ENCODE measurements at places on chromosomes 3 and 15. TPM values are rescaled to one million over a fixed set of nuclear protein-coding genes. Genes with fewer than 3 reads are reported as not detected.

MOBP gene
- total RNA-seq: not detected

SETD2 gene
- 13.3 TPM for total RNA-seq

AADACL2 gene
- not detected for total RNA-seq

ISLR2 gene
- 0.04 TPM for total RNA-seq

MME gene
- total RNA-seq: 2.9 TPM

BUB1B gene
- 30.6 TPM for total RNA-seq

CACNA2D2 gene
- not detected for total RNA-seq

ERICH6 gene
- not detected for total RNA-seq

ENTPD3 gene
- 12.2 TPM for total RNA-seq

FOXL2 gene
- 1.2 TPM for total RNA-seq

EBLN2 gene
- total RNA-seq: 1.0 TPM

ACKR2 gene
- not detected for total RNA-seq

SKOR1 gene
- not detected for total RNA-seq

PLXND1 gene
- total RNA-seq: 0.47 TPM

TMC3 gene
- total RNA-seq: not detected

HRH1 gene
- 9.4 TPM for total RNA-seq

RBM15B gene
- 28.3 TPM for total RNA-seq

SLC22A13 gene
- not detected for total RNA-seq

MAP2K1 gene
- total RNA-seq: 58.9 TPM

ZBED2 gene
- total RNA-seq: 124 TPM

VIPR1 gene
- total RNA-seq: 1.5 TPM

TMEM212 gene
- not detected for total RNA-seq

GUCA1C gene
- total RNA-seq: not detected

ZNF80 gene
- not detected for total RNA-seq

TIMP4 gene
- 0.08 TPM for total RNA-seq

BFSP2 gene
- total RNA-seq: not detected

ALDH1A2 gene
- total RNA-seq: not detected

USF3 gene
- total RNA-seq: 8.4 TPM

CAND2 gene
- 1.0 TPM for total RNA-seq

THSD4 gene
- total RNA-seq: 38.0 TPM

GATM gene
- not detected for total RNA-seq

SLC28A1 gene
- not detected for total RNA-seq

CDHR4 gene
- not detected for total RNA-seq

MORC1 gene
- total RNA-seq: not detected

CLRN1 gene
- total RNA-seq: not detected

STRC gene
- total RNA-seq: 0.49 TPM

SPRED1 gene
- total RNA-seq: 15.5 TPM

ST3GAL6 gene
- total RNA-seq: 10.8 TPM

NR2E3 gene
- not detected for total RNA-seq

FBN1 gene
- 2.0 TPM for total RNA-seq

POC1A gene
- 8.7 TPM for total RNA-seq

GPR149 gene
- total RNA-seq: not detected

CPB1 gene
- total RNA-seq: not detected

TRH gene
- total RNA-seq: not detected

CORO2B gene
- 1.0 TPM for total RNA-seq

SLC26A6 gene
- 53.9 TPM for total RNA-seq

SCAANT1 gene
- not detected for total RNA-seq

ABHD5 gene
- 20.1 TPM for total RNA-seq

FOXB1 gene
- not detected for total RNA-seq

MKRN2OS gene
- 1.1 TPM for total RNA-seq

SEC22C gene
- total RNA-seq: 75.3 TPM

MAGI1 gene
- 4.3 TPM for total RNA-seq

XCR1 gene
- not detected for total RNA-seq

GCNT3 gene
- not detected for total RNA-seq

SLC12A6 gene
- 4.2 TPM for total RNA-seq
